ENCODE measurements at places on chromosomes 1 and 21.

DNA sequence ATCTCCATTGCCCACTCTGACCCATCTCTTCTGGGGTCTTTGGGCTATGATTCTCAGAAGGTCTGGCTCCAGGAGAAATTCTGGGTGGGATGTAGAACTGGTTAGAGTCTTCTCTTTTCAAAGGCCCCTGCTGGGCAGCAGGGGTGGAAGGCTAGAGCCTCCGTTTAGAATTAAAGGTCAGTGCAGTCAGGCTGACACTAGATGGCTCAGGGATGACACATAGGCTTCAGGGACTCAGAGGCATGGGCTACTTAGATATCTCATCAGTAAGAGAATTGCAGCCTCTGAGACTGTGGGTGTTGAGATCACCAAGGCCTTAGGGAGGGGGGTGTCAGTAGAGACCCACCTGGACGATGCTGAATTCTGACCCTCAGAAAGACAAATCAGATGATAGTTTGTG, 12.6 kb upstream of the PPM1J start:
- DNase-seq = no peak

DNA sequence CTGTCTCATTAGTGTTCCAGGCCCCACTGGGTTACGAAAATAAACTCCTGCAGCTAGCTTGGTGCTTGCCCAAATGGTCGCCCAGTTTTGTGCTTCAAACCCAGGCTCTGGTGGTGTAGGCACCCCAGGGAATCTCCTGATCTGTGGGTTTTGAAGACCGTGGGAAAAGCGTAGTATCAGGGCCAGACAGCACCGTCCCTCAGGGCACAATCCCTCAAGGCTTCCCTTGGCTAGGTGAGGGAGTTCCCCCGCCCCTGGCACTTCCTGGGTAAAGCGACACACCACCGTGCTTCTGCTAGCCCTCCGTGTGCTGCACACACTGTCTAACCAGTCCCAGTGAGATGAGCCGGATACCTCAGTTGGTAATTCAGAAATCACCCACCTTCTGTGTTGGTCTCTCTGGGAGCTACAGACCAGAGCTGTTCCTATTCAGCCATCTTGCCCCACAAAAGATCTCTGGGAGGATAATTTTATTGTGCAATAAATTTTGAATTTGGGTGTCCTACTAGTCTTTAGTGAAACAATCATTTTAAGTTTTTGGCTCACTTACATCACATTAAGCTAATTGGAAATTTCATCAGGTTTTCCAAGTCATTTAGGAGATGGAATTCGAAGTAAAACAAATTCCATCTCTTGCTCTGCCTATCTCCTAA, 9.4 kb upstream of the SLC25A24 start:
- no peak for DNase-seq

DNA sequence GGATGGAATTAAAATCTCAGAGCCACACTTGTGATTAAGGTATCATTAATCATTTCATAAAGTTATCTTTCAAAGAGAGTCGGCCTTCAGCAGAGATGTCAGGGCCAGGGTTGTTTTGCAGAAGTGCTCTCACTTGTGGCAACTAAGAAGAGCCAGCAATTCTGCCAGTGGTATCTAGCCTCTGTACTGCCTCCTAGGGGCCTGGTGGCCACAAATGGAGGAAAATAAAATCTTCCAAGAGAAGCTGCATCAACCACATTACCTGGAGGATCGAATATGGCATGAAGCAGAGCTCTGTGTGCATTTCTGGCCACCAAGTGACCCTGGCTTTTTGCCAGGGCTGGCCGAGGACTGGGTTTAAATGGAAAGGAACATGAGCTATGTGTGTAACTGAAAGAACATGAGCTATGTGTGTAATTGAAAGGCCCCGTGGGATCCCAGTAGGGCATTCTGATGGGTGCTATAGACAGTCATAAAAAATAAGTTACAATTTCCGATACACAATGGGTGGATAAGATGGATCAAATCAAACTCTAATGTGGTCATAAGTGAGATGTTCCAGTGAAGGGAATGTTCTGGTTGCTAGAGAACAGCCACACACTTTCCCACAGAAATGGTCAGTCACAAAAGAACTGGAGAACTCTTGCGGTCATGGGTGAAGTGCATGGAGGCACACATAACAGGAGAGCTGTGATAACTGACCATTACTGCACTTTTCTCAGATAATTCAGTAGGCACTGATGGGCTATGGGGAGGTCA, 335.8 kb downstream of the CAMTA1 start:
- no peak for DNase-seq

DNA sequence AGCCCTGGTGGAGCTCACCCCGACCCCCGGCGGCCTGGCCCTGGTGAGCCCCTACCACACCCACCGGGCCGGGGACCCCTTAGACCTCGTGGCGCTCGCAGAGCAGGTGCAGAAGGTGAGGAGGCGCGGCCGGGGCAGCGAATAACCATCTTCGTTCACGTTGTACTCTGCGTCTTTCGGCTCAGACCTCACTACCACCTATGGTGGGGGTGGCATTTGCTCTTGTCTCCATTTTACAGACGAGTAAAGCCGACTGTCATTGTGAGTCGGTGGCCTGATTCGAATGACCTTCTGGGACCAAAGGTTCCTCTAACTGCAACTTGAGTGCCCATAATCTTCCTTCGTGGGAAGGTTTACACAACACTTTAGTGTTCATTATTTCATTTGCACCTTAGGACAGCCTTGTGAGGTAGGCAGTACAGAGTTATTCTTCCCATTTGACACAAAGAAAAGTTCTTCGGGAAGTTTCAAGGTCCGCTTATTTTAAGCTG, 506 bp downstream of the C1orf50 start:
- DNase-seq = no peak

GRCh38 chr1:40922969-40923368, 56.5 kb upstream of the CTPS1 start:
- DNase-seq = no peak

- no peak for DNase-seq
Measured at GRCh38 chr1:158398818-158399514, at the start of gene OR10T2. Gene OR10T2 (minus strand): TSS chr1:158399466. CDS start chr1:158399466, 0 bp downstream.

DNA sequence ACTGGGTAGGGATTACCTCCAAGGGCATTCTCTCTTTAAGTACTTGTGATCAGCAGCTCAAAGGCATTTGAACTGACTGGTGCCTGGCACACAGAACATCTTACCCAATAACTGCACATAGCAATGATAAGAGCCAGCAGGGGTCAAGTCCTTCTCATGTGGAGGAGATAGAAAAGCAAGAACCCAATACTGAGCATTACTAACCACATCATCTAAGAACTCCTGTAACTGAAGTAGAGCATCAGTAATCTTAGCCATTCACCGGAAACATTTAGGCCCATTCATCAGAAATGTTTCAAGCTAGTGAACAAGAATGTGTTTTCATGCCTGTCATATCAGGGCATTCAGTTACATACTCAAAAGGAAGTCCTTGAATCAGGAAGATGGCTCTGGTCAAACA, 33.6 kb upstream of the THEM4 start:
- DNase-seq = no peak

- no peak for DNase-seq
Measured at GRCh38 chr1:215667761-215668160, 100.7 kb downstream of the KCTD3 start.

- DNase-seq = no peak
Measured at GRCh38 chr1:21670059-21670881, 1.1 kb upstream of the RAP1GAP start.

DNA sequence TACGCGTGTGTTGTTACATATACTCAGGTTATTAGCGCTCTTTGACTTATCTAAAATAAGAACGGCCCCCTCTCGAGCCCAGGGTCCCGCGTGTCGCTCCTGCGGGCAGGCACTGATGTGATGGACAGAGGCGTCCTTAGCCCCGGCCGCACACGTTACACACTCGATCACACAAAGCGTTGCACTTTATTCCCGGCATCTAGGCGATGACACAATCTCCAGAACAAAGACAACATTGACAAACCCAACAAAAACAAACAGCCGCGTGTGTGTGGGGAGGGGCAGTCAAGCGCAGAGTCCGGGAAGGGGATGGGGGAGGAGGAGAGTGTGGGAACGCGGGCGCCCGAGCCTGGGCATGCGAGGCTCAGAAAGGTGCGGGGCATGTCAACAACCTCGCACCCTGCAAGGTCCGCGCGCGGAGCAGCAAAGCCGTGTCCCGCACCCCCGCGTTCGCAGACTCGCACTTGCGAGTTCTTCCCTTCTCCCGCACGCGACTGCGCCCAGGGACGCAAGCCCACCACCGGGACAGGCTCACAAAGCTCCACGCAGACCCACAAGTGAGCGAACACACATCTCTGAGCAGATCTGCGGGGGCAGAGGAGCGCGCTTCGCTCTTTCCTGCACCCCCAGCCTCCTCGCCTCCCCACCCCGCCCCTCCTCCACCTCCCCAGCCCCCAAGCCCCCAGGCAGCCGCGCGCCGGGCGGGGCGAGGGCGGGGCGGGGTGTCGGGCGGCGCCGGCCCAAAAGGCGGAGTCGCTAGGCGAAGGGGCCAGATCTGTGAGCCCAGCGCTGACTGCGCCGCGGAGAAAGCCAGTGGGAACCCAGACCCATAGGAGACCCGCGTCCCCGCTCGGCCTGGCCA, at the start of gene EFNA1:
TSS of gene EFNA1 (plus strand) at position 772 of the 862 bp plus-strand sequence. CDS start 102 bp downstream, outside the sequence.
- DNase-seq = peak; percentile 17

DNA sequence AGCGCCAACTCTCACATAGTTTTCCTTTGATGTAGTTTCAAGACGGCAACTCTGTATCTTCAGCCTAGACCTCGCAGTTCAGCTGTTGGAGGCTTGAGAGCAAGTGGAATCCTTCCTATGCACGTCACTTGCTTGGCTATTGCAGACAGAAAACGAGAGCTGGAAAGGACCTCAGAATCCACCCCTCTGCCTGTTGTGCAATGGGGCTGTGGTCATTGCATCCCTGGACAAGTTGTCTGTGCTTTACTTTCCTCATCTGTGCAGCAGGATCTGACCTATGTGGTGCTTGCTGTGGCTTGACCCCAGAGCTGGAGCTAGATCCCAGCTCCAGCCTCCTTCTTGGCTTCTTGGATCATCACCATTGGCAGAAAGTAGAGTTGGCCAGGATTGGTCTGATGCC, 50.0 kb upstream of the IGSF21 start:
- no peak for DNase-seq

DNA sequence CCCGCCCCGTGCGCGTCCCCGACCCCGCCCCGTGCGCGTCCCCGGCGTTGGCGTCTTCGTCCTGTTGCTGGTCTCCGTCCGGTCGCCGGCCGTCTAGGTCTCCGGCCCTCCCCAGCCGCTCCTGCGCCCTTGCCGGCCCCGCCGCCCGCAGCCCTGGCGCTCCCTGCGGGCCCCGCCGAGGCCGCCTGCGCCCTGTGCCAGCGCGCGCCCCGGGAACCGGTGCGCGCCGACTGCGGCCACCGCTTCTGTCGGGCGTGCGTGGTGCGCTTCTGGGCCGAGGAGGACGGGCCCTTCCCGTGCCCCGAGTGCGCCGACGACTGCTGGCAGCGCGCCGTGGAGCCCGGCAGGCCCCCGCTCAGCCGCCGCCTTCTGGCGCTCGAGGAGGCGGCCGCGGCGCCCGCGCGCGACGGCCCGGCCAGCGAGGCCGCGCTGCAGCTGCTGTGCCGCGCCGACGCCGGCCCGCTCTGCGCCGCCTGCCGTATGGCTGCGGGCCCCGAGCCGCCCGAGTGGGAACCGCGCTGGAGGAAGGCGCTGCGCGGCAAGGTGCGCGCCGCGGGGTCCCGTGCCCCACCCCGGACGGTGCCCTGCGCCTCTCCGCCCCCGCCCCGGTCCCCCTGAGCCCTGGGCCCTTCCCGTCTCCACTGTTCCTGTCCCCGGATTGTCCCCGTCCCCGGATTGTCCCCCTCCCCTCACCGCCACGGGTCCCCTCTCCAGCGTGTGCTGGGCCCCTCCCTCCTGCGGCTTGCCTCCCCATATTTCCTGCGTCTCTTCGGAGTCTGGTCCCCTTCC, at the start of gene RNF187:
TSS of gene RNF187 (plus strand) at position 47 of the 789 bp plus-strand sequence.
- DNase-seq = peak; percentile 17

DNA sequence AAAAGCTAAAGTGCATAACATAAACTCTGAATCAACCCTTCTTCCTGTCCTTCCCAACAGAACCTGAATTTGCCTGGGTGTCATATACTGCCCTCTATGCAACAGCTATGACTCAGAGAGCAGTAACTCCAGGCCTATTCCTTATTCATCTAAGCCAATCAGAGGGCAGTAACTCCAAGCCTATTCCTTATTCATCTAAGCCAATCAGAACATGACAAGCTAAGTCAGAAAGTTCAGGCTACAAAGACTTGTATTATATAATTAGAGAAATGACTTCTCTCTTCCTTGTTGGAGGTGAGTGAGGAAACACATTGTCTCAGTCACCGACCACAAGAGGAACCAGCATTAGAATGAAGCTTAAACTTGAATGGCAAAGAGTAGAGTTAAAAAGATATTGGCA, 26.2 kb upstream of the TADA1 start:
- no peak for DNase-seq

DNA sequence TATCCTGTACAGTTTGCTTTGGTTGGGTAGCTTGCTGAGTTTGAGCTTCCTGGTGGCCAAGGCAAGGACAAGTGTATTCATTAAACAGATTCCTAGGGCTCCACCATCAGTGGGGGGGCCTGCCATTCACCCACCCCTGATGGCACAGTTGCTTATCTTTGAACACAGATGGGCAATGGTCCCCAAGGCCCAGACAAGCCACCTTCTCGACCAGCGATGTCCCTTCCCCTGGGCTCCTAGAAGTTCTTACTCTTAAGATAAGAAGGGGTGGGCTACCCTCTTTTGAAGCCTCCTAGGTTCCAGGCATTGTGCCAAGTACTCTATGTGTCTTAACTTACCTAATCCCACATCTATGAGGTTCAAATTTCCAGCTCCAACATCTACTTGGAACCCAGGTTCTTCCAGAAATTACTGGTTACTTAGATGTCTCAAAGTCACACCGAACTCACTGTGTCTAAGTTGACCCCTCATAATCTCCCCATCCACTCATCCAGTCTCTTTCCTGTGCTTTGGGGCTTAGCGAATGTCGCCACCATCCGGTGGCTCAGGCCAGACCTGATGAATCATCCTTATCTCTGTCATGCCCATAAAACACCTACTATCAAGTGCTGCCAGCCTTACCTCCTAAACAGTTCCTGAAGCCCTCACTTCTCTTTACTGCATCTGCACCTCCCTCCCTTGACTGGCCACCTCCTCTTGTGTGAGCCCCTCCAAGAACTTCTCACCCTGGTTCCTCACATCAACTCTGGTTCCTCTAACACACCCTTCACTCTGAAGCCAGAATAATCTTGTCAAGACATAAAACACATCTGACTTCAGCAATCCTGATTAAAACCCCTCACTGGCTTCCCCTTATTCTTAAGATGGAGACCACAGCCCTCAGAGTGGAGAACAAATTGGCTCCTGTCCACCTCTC, 50.1 kb downstream of the KLHDC7A start:
- DNase-seq = no peak

GRCh38 chr1:204920511-204920910, 49.8 kb downstream of the NFASC start:
- no peak for DNase-seq

GRCh38 chr1:177646757-177647730, 322.8 kb downstream of the SEC16B start:
- no peak for DNase-seq

- no peak for DNase-seq
Measured at GRCh38 chr1:111730706-111731105, 8.5 kb downstream of the INKA2 start.

DNA sequence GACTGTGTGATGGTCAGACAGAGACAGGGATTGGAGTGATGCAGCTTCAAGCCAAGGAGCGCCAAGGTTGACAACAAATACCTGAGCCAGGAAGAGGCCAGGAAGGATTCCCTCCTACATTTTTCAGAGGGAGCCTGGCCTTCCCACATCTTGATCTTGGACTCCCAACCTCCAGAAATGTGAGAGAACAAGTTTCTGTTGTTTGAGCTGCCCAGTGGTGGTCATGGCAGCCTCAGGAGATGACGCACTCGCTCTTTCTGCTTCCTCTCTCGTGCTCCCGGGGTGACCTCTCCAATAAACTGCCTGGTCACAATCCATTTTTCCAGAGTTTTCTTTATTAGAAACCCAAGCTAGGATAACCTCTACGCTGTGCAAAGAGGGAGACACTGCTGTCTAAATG, 16.6 kb upstream of the IGSF5 start:
- no peak for DNase-seq

- DNase-seq = no peak
Measured at GRCh38 chr1:15876357-15877055, 29.0 kb downstream of the SPEN start.

All from stimulated activated CD8-positive, alpha-beta memory T cell treated with anti-CD3 and anti-CD28 coated beads, Interleukin-7, amount 100 ng/mL, for 48 hours (primary cell).